ENCODE measurements at places on chromosomes 6 and 20.
A peak's percentile ranks its signal among the peaks of the same experiment; 100 is the strongest.

DNA sequence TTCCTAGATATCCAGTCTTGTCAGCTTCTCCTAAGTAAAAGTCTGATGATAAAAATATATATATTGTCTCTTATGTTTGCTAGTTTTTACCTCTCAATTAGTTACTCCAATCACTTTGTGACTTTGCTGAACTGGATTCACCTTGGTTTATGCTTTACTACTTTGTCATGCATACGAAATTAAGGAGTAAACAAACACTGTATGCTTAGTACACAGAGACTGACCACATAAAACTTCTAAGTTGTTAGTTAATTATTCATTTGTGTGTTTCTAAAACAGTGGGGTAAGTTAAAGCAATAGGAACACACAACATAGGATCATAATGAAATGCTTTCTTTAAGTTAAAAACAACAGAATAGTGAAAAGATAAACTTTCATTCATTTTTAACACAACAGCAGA, 877.3 kb upstream of the MAP3K7 start:
- DNase-seq = no peak

DNA sequence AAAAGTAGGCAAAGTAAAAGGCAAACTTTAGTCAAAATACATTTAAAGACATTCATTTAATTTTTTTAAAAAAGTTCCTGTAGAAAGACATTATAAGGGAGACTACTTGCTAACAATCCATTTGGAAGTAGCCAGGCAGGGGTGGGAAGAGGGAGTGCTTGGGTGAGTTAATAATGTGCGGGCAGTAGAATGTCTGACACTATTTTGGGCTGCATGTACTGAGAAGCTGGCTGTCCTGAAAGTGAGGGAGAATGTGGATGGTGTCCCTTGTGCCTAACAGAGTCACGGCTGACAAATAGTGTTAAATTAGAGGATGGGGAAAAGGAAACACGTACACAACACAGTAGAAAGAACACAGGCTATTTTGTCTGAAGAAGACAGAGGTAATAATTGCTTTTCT, 142.5 kb downstream of the LCA5 start:
- DNase-seq = no peak

DNA sequence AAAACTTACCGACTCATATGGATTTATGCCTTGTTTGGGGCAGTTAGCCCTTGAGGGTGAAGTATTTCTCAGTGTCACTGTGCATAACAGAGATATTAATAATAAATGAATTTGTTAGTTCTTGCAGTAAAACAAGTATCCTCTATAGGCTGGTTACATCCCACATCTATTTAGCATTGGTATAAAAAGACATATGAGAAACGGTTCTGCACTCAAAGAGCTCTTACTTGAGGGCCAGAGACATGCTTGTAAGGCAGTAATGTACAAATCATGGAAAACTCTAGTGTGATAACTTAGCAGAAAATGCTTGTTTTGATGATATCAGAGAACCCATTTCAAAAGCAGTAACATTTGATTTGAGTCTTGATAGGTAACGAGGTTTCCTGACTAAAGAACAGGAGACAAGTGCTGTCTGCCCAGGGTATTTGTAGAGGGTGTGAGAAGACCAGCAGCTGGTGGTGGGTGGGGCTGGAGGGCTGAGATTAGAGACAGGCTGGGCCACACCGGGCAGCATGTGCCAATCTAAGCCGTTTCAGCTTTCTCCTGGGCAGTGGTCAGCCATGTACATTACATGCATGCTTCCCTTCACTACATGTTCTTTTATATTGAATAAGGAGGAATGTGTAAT, 46.3 kb downstream of the TULP4 start:
- no peak for DNase-seq

DNA sequence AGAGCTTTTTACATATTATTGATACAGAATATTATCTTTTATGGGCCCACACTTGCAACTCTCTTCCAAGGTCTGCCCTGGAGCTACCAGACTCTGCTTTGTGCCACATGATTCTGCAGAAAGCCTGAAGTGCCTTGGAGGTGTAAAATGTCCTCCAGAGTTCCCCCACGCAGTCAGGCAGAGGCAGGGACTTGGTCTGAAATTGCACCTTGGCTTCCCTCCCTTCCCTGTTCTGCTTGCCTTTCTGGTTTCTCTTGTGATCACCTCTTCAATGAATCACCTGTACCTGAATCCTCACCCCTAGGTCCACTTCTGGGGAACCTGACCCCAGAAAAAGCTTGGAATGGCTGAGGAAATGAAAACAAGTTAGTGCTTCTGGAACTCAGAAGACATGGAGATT, 43.0 kb upstream of the TGM2 start:
- no peak for DNase-seq

DNA sequence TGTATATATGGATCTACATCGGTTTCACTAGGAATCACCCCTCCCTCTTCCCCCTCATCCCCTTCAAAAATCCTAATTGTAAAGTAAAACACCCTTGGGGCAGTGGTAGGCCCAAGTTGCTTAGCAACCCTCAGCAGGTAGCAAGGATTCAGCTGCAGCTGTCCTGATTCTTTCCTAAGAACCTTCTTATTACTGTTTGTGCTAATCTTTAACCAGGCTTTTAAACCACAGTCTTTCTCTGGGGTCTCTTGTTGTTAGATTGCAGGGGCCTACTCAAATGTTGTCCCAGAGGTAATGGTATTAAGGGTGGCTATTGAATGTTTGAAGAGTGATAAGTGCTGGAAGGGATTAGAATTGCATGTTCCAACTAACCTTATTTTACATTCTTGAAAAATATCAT, 46.4 kb downstream of the PRL start:
- no peak for DNase-seq

DNA sequence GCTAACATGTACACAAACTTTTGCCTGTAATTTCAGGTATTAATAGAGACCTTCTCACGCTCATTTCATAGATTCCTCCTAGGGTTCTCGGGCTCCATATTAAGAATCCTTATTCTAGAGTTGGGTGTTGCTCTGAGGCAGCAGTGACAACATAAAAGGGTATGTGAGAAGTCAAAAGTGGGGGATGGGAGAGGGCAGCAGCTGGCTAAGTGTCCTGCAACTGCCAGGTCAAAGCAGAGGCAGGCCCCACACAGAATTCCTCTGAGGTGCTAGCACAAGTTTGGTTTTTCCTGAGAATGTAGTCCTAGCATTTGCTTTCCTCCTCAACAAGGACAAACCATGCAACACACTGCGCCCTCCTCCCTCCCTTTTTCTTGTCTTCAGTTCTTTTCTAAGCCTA, 4.6 kb downstream of the NSFL1C start:
- no peak for DNase-seq

DNA sequence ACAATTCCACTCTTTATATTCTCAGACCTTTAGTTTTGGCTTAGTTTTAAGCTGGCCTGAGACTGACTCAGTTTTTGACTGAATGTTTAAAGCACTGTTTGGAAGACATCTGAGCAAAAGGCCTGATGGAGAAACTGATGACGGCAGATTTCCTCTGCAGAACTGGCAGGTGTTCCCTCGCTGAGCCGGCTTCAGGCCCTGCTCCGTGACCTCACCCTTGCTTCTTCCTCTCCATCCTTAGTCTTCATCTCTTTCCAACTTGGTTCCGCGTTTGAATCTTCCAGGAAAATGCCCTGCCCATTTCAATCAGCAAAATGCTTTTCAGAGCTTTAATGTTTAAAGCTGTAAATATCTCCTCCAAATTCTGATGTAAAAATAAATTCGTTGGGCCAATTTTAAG, 6.6 kb downstream of the NKX2-4 start:
- DNase-seq = no peak

DNA sequence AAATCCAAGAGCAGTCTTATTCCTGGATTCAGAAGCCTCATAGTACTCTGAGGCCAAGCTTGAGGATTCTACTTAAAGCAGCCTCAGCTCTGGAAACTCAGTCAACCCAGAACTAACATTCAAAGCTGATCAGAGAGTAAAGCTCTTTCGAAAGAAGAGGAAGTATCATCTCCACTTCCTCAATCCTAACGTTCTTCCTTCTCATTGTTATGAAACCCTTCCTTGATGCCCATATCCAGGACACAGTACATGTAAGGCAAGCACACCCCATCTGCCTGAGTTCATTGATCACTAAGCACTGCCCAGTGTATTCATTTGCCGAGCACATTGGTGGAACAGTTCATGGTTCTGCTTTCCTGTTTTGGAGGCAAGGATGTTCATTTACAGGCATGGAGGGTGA, at the start of gene IPCEF1:
TSS of gene IPCEF1 (minus strand) at position 114 of the 400 bp plus-strand sequence. CDS start 90,856 bp downstream, outside the sequence.
- no peak for DNase-seq

GRCh38 chr20:45948261-45948733, 13.8 kb downstream of the PCIF1 start:
- DNase-seq = no peak

GRCh38 chr6:1596088-1596852, 13.4 kb upstream of the FOXC1 start:
- peak; percentile 66 for DNase-seq

GRCh38 chr20:57708694-57709673, 831 bp downstream of the PMEPA1 start:
- DNase-seq = peak; percentile 44

GRCh38 chr6:82894653-82895259, 170.9 kb downstream of the UBE3D start:
- no peak for DNase-seq

- no peak for DNase-seq
Measured at GRCh38 chr20:58374906-58375758, 13.9 kb upstream of the VAPB start.

DNA sequence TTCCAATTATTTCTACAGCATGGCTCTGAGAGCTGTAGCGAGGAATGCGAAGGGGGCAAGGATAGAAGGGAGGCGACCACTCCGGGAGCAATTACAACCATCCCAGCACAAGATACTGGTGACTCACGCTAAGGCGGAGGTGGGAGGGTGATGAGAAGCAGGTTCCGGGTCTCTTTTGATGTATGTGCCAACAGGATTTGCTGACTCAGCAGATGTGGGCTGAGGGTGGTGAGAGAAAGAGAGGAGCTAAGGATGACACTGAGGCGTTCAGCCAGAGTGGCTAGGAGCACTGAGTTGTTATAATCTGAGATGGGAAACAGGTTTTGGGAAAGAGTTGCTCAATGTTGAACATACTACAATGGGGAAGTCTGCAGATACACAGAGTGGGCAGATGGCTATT, 9.3 kb upstream of the TXNDC5 start:
- no peak for DNase-seq

DNA sequence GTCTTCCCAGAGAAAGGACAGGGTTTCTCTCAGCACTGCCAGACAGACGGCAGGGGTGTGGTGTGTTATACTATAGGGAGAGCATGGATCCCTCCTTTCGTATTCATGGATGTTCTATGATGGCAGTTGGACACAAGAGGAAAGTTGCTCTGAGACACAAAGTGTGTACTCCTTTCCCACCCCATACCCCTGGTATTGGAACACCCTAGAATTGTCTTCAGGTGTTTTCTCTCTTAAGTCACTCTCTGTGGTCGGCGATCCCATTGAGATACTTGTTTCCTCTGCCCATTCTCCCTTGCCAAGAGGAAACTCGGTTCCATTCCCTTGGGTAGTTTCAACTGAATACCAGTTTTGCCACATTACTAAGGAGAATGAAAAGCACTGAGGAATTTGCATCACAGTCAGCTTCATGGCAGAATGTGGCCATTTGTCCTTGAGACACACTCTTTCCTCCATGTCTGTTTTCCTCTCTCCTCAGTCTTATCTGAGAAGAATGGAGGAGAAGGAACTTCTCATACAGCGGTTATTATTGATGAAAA, 53.4 kb downstream of the RNF182 start:
- DNase-seq = no peak

- DNase-seq = no peak
Measured at GRCh38 chr20:53828088-53828681, 234.5 kb upstream of the ZNF217 start.

- DNase-seq = no peak
Measured at GRCh38 chr6:47032974-47033765, 9.0 kb downstream of the ADGRF1 start.

GRCh38 chr6:39493777-39494176, 171.3 kb upstream of the KCNK16 start:
- DNase-seq = no peak

GRCh38 chr6:100271625-100272024, 193.1 kb downstream of the SIM1 start:
- DNase-seq = no peak

GRCh38 chr20:63498960-63499337, at the start of gene EEF1A2:
EEF1A2 (minus strand) TSS chr20:63499083; CDS start chr20:63497763, 1,320 bp downstream.
- peak; percentile 73 for DNase-seq

DNA sequence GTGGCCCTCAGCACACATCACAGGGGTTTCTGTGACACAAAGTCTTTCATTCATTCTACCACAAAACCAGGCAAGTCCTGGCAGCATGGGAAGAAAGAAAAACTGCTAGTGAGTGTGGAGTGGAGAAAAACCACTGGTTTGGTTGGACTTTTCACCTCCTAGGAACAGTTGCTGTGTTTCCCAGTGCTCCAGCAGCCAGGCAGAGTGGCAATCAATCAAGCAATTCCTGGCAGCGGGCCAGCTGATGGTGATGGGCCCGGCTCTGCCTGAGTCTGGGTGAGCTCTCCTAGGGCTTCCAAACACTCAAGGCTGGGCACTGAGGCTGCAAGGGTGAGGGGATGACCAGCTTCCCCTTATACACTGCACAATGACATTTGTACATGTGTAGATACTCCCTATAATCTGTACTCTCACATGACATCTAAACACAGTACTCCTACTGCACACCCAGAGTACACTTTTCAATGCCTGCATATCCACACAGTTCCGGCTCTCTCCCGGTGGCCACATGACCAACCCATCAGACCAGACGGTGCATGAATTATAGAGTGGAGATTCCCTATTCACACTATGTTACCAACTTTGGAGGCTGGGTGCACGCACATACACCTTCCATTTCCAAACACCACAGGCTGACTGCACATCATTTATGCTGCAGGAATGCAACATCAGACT, 156.6 kb downstream of the UNC5CL start:
- DNase-seq = peak; percentile 50

GRCh38 chr6:7267466-7268091, 45.4 kb downstream of the SSR1 start:
- peak; percentile 71 for DNase-seq

DNA sequence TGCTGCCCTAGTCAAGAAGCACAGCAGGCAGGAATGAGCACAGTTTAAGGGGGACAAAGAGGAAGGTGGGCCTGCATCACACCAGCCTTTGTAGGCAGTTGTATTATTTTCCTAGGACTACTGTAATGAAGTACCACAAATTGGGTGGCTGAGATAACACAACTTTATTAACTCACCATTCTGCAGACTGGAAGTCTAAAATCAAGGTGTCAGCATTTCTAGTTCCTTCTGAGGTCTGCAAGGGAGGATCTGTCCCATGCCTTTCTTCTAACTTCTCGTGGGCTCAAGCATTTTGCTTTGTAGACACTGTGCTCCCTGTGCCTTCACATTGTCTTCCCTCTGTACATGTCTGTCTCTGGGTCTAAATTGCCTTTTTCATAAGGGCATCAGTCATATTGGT, 488.5 kb upstream of the JARID2 start:
- DNase-seq = no peak

DNA sequence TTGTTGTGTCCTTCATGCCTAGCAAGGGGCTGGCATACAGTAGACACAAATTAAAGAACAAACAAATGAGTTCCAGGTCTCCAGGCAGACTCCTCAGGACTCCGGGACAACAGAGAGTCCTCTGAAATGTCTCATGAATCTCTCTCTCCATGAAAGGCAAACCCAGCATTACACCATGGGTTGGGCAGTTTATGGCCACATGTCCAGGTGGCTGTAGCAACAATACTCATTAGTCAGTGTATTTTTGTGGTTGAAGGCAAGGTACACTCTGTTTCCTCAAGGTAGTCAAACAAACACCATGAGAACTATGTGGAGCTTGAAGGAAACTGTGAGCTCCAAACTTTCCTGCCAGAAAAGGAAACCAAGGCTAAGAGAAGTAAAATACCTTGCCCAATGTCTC, 62.2 kb downstream of the KCNB1 start:
- no peak for DNase-seq

GRCh38 chr6:39520916-39521315, 198.4 kb upstream of the KCNK16 start:
- DNase-seq = no peak

GRCh38 chr6:113833537-113833936, 23.6 kb upstream of the MARCKS start:
- DNase-seq = no peak

All from Calu3 (cell line).